Mesothelial cell of epicardium (in vitro differentiated cells): ENCODE measurements at places on chromosomes 12 and 14.

DNA sequence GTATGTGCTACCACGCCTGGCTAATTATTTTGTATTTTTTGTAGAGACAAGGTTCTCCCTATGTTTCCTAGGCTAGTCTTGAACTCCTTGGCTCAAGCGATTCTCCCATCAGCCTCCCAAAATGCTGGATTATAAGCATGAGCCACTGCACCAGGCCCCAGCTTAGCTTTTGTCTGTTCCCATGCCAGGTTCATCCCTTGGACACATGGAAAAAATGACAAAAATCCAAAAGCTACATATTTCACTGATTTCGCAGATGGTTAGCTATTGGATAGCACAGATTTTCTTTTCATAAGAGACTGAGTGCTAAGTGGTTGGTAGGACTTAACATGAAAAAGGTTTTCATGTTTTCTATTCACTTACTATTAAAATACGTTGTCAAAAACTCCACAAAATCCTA lies 286.6 kb upstream of the KITLG start:
- H3K27ac ChIP-seq: no peak overlapping the region
- no peaks in the 10 kb centered on the region for H3K27me3 ChIP-seq
- peaks cover 22% of the 10 kb centered on the region for H3K4me1 ChIP-seq
- H3K36me3 ChIP-seq: no peaks in the 10 kb centered on the region
- H3K4me3 ChIP-seq: no peak overlapping the region

DNA sequence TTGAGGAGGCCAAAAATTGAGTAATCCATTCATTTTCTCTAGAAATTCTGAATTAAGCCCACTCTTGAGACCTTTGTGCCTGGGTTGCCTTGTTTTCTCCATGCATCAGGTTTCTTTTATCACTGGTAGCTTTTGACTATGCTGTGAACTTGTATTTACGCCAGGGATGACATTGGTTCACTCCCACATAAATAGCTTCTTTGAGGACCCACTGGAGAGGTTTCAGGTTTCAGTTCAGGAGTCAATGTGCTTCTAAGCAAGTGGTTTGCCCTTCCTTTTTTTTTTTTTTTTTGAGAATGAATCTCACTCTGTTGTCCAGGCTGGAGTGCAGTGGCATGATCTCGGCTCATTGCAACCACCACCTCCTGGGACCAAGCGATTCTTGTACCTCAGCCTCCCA lies 10.2 kb upstream of the SLC17A8 start:
- DNase-seq: no peak
- no peak overlapping the region for H3K4me3 ChIP-seq
- no peak overlapping the region for H3K27ac ChIP-seq
- H3K36me3 ChIP-seq: peaks cover 6% of the 10 kb centered on the region

- no peak for DNase-seq
- no peak overlapping the region for H3K27ac ChIP-seq
- no peak overlapping the region for H3K4me3 ChIP-seq
- peaks cover 9% of the 10 kb centered on the region for H3K4me1 ChIP-seq
- H3K36me3 ChIP-seq: no peaks in the 10 kb centered on the region
Measured at GRCh38 chr12:103884316-103884715, 43.3 kb upstream of the NT5DC3 start.

DNA sequence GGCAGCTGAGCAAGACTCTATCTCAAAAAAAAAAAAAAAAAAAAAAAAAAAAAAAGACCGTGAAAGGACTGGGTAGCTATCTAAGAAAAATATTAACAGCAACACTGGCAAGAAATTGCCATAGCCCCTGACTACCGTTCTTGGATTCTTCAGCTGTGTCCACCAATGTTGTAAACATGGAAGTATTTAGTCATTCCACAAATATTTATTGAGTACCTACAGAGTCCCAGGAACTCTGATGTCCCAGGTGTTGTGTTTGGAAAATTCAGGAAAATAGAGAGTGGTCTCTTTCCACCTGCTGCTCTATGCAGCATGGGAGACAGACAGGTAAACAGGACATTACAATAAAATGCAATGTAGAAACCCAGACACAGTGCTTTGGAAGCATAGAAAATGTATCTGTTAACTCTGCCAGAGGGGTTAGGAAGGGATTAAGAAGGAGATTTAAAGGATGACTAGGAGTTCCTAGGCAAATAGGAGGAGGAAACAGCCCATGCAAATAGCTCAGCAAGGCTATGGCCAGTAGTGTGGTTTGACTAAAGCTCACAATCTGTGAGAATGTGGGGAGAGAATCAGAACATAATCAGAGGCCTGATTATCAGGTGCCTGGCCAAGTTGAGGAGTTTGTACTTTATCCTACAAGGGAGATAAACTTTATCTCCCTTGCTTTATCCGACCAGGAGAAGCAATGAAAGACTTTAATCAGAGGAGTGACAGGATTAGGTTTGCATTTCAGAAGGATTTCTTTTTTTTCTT lies 2.1 kb upstream of the DLST start:
- peaks cover 12% of the 10 kb centered on the region for H3K27me3 ChIP-seq
- peak overlapping the region; percentile 26 for H3K4me3 ChIP-seq
- H3K4me1 ChIP-seq: peaks cover 31% of the 10 kb centered on the region
- no peaks in the 10 kb centered on the region for H3K36me3 ChIP-seq
- DNase-seq: no peak

DNA sequence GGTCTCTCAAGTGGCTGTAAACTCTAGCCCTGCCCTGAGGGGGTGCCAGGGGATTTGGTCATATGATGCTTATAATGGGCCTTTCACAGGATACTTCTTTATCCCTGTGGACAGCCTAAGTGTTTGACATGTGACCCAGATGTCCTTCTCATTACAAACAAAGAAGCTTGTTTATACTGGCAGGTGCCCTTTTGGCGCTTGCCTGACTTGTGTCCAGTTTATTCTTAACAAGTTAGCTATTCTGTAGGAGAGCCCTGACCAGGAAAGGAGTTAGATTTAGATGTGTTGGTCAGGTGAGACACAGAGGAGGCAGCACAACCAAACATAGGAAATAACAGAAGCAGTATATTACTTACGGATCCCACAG lies 51.9 kb downstream of the CCDC91 start:
- no peaks in the 10 kb centered on the region for H3K27me3 ChIP-seq
- no peak overlapping the region for H3K4me3 ChIP-seq
- DNase-seq: no peak
- peaks cover 12% of the 10 kb centered on the region for H3K36me3 ChIP-seq
- no peak overlapping the region for H3K27ac ChIP-seq
- H3K4me1 ChIP-seq: no peaks in the 10 kb centered on the region

GRCh38 chr14:34450958-34451357 lies 11.1 kb downstream of the SPTSSA start:
- no peak overlapping the region for H3K27ac ChIP-seq
- no peaks in the 10 kb centered on the region for H3K4me1 ChIP-seq
- H3K27me3 ChIP-seq: no peaks in the 10 kb centered on the region
- H3K36me3 ChIP-seq: peaks cover 9% of the 10 kb centered on the region
- no peak for DNase-seq

- H3K36me3 ChIP-seq: peaks cover 1% of the 10 kb centered on the region
- peaks cover 42% of the 10 kb centered on the region for H3K4me1 ChIP-seq
- H3K27me3 ChIP-seq: no peaks in the 10 kb centered on the region
- H3K4me3 ChIP-seq: no peak overlapping the region
- H3K27ac ChIP-seq: peak overlapping the region; percentile 97
- DNase-seq: no peak
Measured at GRCh38 chr14:68599896-68600610, 192.8 kb downstream of the ZFP36L1 start.

- H3K4me1 ChIP-seq: peaks cover 26% of the 10 kb centered on the region
- no peak overlapping the region for H3K4me3 ChIP-seq
- no peak for DNase-seq
- no peak overlapping the region for H3K27ac ChIP-seq
- H3K27me3 ChIP-seq: no peaks in the 10 kb centered on the region
Measured at GRCh38 chr12:47799357-47799955, 20.2 kb downstream of the HDAC7 start.

GRCh38 chr12:114392909-114393308 lies 13.0 kb downstream of the TBX5 start:
- no peak overlapping the region for H3K27ac ChIP-seq
- DNase-seq: no peak
- no peak overlapping the region for H3K4me3 ChIP-seq
- peaks cover 13% of the 10 kb centered on the region for H3K4me1 ChIP-seq

- no peaks in the 10 kb centered on the region for H3K27me3 ChIP-seq
- peaks cover 34% of the 10 kb centered on the region for H3K4me1 ChIP-seq
- no peak overlapping the region for H3K4me3 ChIP-seq
- peak overlapping the region; percentile 64 for H3K27ac ChIP-seq
Measured at GRCh38 chr14:96102081-96102856, 63.1 kb downstream of the C14orf132 start.

DNA sequence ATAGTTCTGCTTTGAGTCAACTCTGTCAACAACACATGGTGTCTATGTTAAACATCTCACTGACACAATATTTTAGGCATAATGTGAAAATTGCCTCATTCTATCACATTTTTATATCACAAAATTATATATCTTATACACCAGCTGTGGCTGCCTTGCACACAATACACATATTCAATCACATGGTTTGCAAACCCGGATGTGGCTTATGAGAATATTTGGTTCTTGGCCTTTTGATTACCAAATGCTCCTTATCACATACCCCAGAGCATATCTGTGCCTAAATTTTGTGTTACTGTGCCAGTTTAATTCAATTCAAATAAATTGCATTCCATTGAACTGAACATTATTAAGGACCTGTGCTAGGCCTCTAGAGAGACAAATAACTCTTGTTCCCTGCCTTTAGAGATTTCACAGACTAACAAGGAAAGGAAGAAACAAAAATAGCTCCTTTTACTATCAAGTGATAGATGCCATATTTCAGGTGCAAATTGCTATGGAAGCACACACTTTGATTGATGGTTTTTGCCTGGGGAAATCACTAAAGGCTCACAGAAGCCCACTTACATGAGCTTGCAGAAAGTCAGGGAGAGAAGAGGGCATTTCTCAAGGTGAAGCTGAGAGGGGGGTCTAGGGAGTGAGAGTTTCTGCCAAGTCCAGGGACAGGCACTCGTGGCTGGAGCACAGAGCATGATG lies 63.4 kb downstream of the PPP1R36 start:
- H3K4me3 ChIP-seq: no peak overlapping the region
- peak overlapping the region; percentile 88 for H3K27ac ChIP-seq
- H3K27me3 ChIP-seq: no peaks in the 10 kb centered on the region
- DNase-seq: no peak

DNA sequence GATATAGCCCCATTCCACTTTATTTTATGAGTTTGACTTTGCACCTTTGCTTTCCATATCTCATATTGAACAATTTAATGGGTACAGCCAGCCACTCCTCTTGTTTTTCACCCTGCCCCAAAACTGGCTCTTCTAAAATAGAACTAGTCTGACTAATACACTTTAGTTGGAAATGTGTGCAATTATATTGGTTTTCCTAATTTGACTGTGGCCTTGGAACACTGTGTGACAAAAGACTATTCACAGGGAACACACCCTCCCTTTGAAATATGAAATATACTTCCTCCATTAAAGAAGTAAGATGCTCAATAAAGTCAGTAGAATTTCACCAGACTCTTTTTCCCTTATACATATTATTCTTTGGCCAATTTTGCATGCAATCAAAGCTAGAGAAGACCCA lies 218.6 kb upstream of the DCN start:
- H3K36me3 ChIP-seq: no peaks in the 10 kb centered on the region
- peaks cover 24% of the 10 kb centered on the region for H3K4me1 ChIP-seq
- no peak overlapping the region for H3K4me3 ChIP-seq
- H3K27me3 ChIP-seq: no peaks in the 10 kb centered on the region
- H3K27ac ChIP-seq: no peak overlapping the region

DNA sequence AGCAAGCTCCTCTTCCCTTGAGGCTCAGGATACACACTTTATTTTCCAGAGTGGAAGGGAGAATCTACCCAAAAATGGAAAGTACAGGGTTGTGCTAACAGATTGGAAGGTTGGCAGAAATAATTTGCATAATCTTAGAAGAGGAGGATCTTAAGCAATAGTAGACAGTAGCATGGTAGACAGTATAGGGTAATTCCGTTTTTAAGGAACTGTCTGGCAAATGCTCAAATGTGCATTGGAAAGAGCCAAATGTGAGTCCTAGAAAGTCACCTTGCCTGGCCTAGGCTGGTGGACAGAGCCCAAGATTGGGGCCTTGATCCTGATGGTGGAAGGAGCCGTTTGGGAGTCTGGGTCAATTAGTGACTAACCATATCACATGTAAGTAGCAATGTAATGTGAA lies 13.1 kb upstream of the CARMIL3 start:
- no peaks in the 10 kb centered on the region for H3K36me3 ChIP-seq
- peaks cover 11% of the 10 kb centered on the region for H3K27me3 ChIP-seq
- no peak overlapping the region for H3K27ac ChIP-seq
- H3K4me3 ChIP-seq: no peak overlapping the region
- no peak for DNase-seq
- peaks cover 11% of the 10 kb centered on the region for H3K4me1 ChIP-seq

- H3K27ac ChIP-seq: peak overlapping the region; percentile 91
- no peaks in the 10 kb centered on the region for H3K27me3 ChIP-seq
- DNase-seq: no peak
- no peak overlapping the region for H3K4me3 ChIP-seq
- peaks cover 4% of the 10 kb centered on the region for H3K36me3 ChIP-seq
- peaks cover 77% of the 10 kb centered on the region for H3K4me1 ChIP-seq
Measured at GRCh38 chr14:68143341-68143841, 323.8 kb downstream of the RAD51B start.

- H3K36me3 ChIP-seq: peaks cover 20% of the 10 kb centered on the region
- no peak for DNase-seq
- H3K27ac ChIP-seq: no peak overlapping the region
- no peak overlapping the region for H3K4me3 ChIP-seq
- no peaks in the 10 kb centered on the region for H3K27me3 ChIP-seq
- H3K4me1 ChIP-seq: no peaks in the 10 kb centered on the region
Measured at GRCh38 chr12:132076711-132077110, 67.4 kb downstream of the DDX51 start.
